Kidney (tissue), 22 donors: ENCODE measurements at places on chromosomes 5 and 9. TPM values are rescaled to one million over a fixed set of nuclear protein-coding genes. Genes with fewer than 3 reads are reported as not detected.
A peak's percentile ranks its signal among the peaks of the same experiment; 100 is the strongest.

DNA sequence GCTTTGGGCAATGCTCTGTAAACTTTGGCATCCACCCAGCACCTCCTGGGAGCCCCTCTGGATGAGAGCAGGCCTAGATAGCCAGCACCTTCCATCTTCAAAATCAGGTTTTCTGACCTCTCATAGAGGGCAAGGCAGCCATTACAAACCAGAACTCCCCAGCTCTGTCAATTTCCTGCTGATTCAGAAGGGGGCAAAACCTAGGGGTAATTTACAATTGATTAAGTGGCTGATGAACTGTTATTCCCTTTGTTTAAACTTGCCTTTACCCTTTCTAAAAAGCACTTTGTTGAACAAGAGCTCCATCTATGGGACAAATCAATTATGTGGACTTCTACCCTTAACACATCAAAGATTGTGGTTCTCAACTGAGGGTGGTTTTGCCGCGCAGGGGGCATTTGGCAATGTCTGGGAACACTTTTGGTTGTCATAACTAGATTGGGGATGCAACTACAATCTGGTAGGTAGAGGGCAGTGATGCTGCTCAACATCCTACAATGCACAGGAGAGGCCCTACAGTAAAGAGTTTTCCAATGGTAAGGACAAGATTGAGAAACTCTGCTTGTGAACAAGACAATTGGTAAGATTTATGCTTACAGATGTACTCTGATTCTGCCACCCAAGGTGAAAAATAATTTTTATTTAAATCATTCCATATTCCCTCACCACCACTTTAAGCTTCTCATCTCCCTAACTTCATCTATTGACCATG, 184.1 kb downstream of the MARCHF11 start:
- peak; percentile 55 for DNase-seq
- H3K36me3 ChIP-seq: no peaks in the 10 kb centered on the region
- no peaks in the 10 kb centered on the region for H3K27me3 ChIP-seq

Gene CTNND2
- 0.79 TPM for total RNA-seq

DNA sequence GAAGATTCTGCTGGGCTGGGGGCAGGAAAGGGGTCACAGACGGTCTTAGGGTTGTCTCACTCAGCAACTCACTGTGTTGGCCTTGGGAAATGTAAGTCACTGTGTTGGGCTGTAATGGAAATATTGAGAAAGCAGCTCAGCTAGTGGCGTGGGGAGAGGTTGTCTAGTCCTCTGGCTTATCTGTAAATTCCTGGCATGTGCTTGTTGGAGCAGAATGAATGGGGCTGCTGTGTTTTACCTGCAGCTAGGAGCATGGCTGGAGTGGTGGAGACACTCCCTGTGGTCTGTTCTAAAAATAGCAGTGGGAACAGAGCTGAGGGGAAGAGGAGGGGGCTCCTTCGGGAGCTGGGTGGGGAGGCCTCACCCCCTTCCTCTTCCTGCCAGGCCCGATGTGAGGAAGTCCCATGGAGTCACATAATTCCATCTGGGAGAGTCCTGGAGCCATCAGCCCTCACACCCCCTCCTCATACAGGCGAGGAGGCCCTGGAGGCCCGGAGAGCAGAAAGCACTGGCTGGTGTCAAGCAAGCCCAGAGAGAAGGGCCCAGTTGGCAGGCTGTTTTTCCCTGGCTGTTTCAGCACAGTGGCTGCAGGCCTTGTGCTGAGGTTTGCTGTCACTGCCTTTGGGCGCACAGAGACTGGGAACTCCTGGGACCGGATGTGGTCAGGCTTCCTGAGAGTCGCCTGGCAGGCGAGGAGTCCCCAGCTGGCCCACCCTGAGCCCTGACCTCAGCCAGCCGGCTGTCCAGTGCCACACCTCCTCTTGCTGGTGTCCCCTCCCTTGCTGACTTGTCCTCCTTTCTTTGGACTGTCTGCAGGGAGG, 84.9 kb downstream of the RGS3 start:
- H3K4me1 ChIP-seq: no peaks in the 10 kb centered on the region
- peaks cover 1% of the 10 kb centered on the region for H3K36me3 ChIP-seq
- no peak overlapping the region for H3K4me3 ChIP-seq
- H3K27me3 ChIP-seq: no peaks in the 10 kb centered on the region
- peak overlapping the region; percentile 75 for H3K27ac ChIP-seq
- DNase-seq: peak; percentile 20

Gene SPTAN1
- 354 TPM for total RNA-seq

GRCh38 chr5:76990899-76991459, 38.1 kb downstream of the CRHBP start:
- DNase-seq: no peak
- H3K27me3 ChIP-seq: no peaks in the 10 kb centered on the region
- no peak overlapping the region for H3K27ac ChIP-seq
- H3K36me3 ChIP-seq: no peaks in the 10 kb centered on the region
- H3K4me3 ChIP-seq: no peak overlapping the region

GRCh38 chr5:139904566-139904815, 108.9 kb downstream of the PSD2 start:
- H3K27ac ChIP-seq: no peak overlapping the region
- no peaks in the 10 kb centered on the region for H3K4me1 ChIP-seq
- no peak for DNase-seq
- H3K36me3 ChIP-seq: no peaks in the 10 kb centered on the region
